ENCODE measurements at places on chromosomes 6 and 20.

DNA sequence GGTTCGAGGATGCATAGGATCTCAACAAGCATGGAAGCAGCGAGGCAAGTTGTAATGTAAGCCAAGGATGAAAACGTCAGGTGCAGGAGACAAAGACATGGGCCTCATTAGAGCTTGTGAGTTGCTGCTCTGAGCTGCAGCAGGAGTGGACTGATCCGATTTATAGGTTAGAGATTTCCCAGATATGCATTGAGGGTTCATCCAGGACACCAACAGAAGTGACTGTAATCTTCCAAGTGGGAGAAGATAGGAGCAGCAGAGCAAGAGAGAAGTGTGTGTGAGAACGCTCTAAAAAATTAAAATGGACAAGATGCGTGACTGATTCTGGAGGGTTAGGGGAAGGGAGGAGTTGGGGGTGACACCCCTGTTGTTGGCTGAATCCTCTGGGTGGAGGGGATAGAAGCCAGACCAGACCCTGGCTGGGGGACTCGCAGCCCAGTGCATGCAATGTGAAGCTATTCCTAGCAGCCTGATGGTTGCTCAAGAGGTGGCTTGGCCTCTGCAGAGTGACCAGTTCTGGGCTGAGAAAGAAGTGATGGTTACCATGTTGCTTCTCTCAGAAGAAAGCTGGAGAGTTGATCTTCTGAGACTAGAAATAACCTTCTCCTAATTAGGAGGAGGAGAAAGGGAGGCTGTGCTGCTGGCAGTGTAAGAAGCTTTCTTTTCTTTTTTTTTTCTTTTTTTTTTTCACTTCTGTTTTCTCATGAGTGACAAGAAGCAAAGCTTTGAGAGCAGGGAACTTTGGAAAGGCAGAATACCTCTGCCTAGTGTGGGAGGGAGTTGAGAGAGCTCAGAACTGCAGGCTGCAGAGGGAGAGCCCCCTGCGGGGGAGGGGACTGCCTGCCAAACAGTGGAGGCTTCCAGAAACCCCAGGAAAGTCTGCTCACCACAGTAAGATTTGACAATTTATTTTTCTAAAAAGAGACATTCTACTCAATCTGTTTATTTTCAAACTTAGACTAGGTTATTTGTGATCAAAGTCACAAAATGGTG is 116.9 kb downstream of the SLX4IP start:
- no peak for DNase-seq

GRCh38 chr6:129508477-129509145 is 201.4 kb downstream of the ARHGAP18 start:
- DNase-seq, result no peak

DNA sequence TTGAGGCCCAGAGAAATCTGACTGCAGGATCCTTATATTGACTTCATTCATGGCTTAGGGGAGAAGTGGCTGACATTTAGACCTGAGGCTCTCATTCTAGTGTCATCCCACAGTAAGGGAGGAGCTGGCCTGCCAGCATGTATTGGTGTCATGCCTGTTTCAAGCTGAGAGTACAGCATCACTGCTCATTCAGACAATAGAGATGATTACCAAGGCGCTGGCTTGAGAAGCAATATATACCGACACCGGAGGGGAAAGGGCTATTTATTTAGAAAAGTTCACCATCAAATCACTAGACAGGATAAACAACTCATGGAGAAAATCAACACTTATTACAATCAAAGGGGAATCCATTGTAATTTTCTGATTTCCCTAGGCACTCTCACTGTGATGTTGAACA is 84.4 kb upstream of the HDAC2 start:
- no peak for DNase-seq

- DNase-seq, result no peak
Measured at GRCh38 chr6:144129469-144129868, 20.8 kb upstream of the STX11 start.

GRCh38 chr20:41376349-41376748 is 9.7 kb upstream of the EMILIN3 start:
- DNase-seq, result no peak

Data from prostate gland (tissue), 2 donors.